Osteoblast (primary cell): ENCODE measurements at places on chromosomes 12 and 14. TPM values are rescaled to one million over a fixed set of nuclear protein-coding genes. Genes with fewer than 3 reads are reported as not detected.

The WSCD2 gene
- 0.36 TPM in 1 of 2 replicates, not detected in the other for total RNA-seq

The SLCO1B3 gene
- not detected in 2 replicates for total RNA-seq

The PLEKHD1 gene
- total RNA-seq: under 0.01 TPM in 2 replicates

The PSEN1 gene
- total RNA-seq: 77.8 and 79.6 TPM in 2 replicates

The TPPP2 gene
- total RNA-seq: not detected in 2 replicates

The CLEC6A gene
- not detected in 2 replicates for total RNA-seq

The SDR9C7 gene
- total RNA-seq: not detected in 2 replicates

The REM2 gene
- 0.29 and 0.36 TPM in 2 replicates for total RNA-seq

The NGB gene
- not detected in 2 replicates for total RNA-seq

The ARHGDIB gene
- 1.5 and 7.2 TPM in 2 replicates for total RNA-seq

The CTSG gene
- total RNA-seq: not detected in 2 replicates

The ZFHX2 gene
- 0.59 and 0.72 TPM in 2 replicates for total RNA-seq

The RNF212B gene
- not detected in 2 replicates for total RNA-seq

The OTX2 gene
- not detected in 2 replicates for total RNA-seq

The KRT78 gene
- total RNA-seq: not detected in 2 replicates

The COX8C gene
- total RNA-seq: not detected in 2 replicates

The GNB3 gene
- 1.4 and 2.7 TPM in 2 replicates for total RNA-seq

The IL22 gene
- not detected in 2 replicates for total RNA-seq

The TMTC2 gene
- 2.1 and 2.5 TPM in 2 replicates for total RNA-seq

The RHOJ gene
- 3.8 and 4.3 TPM in 2 replicates for total RNA-seq

The OXA1L gene
- 55.0 and 62.8 TPM in 2 replicates for total RNA-seq

The YLPM1 gene
- total RNA-seq: 39.8 and 41.5 TPM in 2 replicates

The RPL10L gene
- not detected in 2 replicates for total RNA-seq

The TPCN1 gene
- 25.7 and 28.9 TPM in 2 replicates for total RNA-seq

The NGDN gene
- total RNA-seq: 37.4 and 49.6 TPM in 2 replicates

The SLC5A8 gene
- not detected in 2 replicates for total RNA-seq

The OAS3 gene
- 1.8 and 6.9 TPM in 2 replicates for total RNA-seq

The FOXG1 gene
- under 0.01 TPM in 1 of 2 replicates, not detected in the other for total RNA-seq

The AKAP3 gene
- total RNA-seq: 1.5 and 2.2 TPM in 2 replicates

The AMDHD1 gene
- total RNA-seq: 0.29 and 0.36 TPM in 2 replicates

The OASL gene
- 0.72 and 1.2 TPM in 2 replicates for total RNA-seq

The PRKAB1 gene
- total RNA-seq: 16.6 and 25.3 TPM in 2 replicates

The TM7SF3 gene
- 68.0 and 87.2 TPM in 2 replicates for total RNA-seq

The CSRP2 gene
- total RNA-seq: 10.0 and 13.4 TPM in 2 replicates

The MFAP5 gene
- 57.9 and 88.4 TPM in 2 replicates for total RNA-seq

The SLC25A21 gene
- total RNA-seq: 0.29 and 0.72 TPM in 2 replicates

The KRT75 gene
- total RNA-seq: under 0.01 TPM in 1 of 2 replicates, not detected in the other

The SERPINA5 gene
- total RNA-seq: 0.36 and 0.59 TPM in 2 replicates

The TSPAN19 gene
- not detected in 2 replicates for total RNA-seq

The C12orf75 gene
- 48.5 and 58.0 TPM in 2 replicates for total RNA-seq
